ENCODE measurements at places on chromosomes 16 and 17. TPM values are rescaled to one million over a fixed set of nuclear protein-coding genes. Genes with fewer than 3 reads are reported as not detected.

GRCh38 chr17:31789707-31790505 lies 69.1 kb downstream of the COPRS start:
- DNase-seq: no peak
- no peaks in the 10 kb centered on the region for H3K27me3 ChIP-seq
- H3K4me3 ChIP-seq: no peak overlapping the region
- H3K4me1 ChIP-seq: no peaks in the 10 kb centered on the region

DNA sequence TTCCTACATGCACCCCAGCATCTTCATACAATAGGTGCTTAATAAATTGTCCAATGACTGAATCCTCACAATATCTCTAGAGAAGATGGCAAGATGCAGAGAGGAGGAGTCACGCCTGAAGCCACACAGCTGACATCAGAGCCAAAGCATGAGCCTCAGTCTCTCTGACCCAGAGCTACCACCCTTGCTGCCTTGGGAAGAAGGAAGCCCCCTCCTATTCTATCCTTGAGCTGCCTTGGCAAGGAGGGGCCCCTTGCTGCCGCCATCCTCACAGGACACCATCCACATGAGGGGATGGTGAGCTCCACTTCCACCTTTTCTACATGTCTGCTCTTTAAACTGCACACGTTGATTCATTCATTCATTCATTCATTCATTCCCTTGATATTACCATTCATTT lies 37.0 kb upstream of the C16orf78 start:
- no peak for DNase-seq
- no peaks in the 10 kb centered on the region for H3K27me3 ChIP-seq
- no peaks in the 10 kb centered on the region for H3K4me1 ChIP-seq
- no peak overlapping the region for H3K4me3 ChIP-seq

DNA sequence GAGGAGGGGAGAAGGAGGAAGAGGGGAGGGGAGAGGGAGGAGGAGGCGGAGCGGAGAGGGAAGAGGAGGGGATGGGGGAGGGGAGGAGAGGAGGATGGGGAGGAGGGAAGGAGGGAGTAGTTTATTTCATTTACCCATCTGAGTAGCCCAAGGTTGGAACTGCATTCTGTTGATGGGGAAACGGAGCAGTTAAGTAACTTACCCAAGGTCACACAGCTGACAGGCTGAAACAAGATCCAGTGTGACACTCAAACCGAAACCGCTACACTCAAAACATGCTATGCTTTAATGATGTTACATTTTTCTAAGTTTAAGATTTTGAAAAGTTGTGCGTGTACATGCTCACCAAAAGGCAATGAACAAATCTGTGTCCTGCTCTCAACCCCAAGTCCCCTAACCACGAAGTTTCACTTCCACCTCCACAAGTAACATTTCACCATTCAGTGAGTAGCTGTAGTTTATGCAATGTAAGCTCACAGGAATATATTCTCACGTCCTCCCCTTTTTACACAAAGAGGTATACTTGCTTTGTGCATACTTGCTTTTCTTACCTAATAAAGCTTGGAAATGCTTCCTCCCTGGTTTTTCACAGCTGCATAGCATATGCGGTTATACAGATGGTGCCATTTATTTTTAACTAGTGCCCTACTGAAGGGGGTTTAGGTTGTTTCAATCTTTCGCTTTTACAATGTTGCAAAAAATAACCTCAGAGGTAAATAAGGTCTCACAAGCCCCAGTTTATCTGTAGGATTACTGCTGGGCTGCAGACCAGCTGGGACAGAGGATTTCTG lies 275.3 kb downstream of the PARN start:
- H3K4me1 ChIP-seq: peaks cover 6% of the 10 kb centered on the region
- no peaks in the 10 kb centered on the region for H3K27me3 ChIP-seq

DNA sequence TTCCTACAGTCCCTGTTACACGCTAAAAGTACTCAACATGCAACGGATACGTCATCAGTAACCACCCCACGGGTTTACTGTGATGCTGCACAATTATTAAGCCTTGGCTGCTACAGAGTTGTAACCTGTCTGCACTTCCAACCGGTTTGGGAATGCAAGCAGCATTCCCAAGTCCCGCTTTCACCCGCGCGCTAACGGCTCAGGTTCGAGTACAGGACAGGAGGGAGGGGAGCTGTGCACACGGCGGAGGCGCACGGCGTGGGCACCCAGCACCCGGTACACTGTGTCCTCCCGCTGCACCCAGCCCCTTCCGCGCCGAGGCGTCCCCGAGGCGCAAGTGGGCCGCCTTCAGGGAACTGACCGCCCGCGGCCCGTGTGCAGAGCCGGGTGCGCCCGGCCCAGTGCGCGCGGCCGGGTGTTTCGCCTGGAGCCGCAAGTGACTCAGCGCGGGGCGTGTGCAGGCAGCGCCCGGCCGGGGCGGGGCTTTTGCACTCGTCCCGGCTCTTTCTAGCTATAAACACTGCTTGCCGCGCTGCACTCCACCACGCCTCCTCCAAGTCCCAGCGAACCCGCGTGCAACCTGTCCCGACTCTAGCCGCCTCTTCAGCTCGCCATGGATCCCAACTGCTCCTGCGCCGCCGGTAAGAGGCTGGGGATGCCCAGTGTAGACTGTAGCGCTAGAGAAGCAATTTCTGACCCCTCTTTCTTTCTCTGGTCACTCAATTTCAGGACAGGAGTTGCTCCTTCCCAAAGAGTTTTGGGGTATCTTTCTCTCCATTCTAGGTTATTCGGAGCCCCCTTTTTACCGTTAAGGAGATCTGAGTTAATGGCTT lies at the start of gene MT2A:
MT2A (plus strand) TSS at position 542 of the 833 bp plus-strand sequence; CDS start at position 614, 72 bp downstream.
- H3K4me1 ChIP-seq: peaks cover 22% of the 10 kb centered on the region
- peak within 1 kb of the TSS; percentile 51 for H3K4me3 ChIP-seq
- H3K36me3 ChIP-seq: no peaks in the 10 kb centered on the region
- DNase-seq: peak; percentile 93

DNA sequence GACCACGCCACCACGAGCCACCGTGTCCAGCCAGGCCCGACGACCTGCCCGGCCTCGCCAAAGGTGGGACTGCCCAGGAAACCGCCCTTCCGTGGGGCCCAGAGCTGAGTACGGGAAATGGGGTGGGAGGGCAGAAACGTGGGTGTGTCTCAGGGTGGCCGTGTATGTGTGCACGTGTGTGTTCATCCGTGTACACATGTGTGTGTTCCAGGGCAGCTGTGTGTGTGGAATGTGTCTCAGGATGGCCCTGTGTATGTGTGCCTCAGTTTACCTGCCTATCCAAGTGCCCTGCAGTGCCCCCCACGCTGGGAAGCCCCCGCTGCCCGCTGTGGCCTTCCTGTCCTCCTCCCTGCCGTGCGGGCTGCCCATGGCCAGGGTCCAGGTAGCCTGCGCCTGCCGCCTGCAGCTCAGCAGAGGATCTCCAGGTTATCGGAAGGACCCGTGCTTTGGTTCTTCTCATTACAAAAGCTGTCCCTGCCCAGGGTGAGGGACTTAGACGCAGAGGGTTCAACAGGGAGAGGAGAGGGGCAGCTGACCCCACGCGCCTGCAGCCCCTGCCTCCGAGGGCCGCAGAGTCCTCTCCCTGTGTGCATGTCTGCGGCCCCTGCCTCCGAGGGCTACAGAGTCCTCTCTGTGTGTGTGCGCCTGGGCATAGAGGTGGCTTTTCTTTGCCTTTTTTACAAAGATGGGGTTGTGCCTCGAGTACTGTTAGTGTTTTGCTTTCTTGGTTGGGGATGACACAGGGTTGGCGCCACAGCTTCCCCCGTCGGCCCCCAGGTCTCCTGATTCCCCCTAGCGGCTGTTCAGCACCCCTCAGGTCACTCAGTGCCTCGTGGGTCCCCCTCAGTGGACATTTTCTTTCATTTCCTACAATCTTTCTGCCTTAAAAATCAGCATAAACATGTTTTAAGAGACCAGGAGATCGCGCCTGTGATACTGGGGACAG lies 23.6 kb downstream of the ZNF469 start:
- peak; percentile 43 for DNase-seq
- H3K4me3 ChIP-seq: no peak overlapping the region
- H3K27ac ChIP-seq: no peak overlapping the region
- no peaks in the 10 kb centered on the region for H3K4me1 ChIP-seq

Gene PRAC2
- not detected for total RNA-seq

Gene MT1H
- total RNA-seq: 54.5 TPM

Gene TRIM47
- total RNA-seq: 9.9 TPM

Gene NGFR
- total RNA-seq: 6.8 TPM

GRCh38 chr17:35816723-35817122 lies 7.4 kb downstream of the TAF15 start:
- no peak overlapping the region for H3K27ac ChIP-seq
- H3K36me3 ChIP-seq: peaks cover 48% of the 10 kb centered on the region
- H3K4me1 ChIP-seq: 0 out of 2 replicates have a peak, but pooled peaks cover 3% of the 10 kb centered on the region
- H3K27me3 ChIP-seq: no peaks in the 10 kb centered on the region
- DNase-seq: no peak
- no peak overlapping the region for H3K4me3 ChIP-seq

DNA sequence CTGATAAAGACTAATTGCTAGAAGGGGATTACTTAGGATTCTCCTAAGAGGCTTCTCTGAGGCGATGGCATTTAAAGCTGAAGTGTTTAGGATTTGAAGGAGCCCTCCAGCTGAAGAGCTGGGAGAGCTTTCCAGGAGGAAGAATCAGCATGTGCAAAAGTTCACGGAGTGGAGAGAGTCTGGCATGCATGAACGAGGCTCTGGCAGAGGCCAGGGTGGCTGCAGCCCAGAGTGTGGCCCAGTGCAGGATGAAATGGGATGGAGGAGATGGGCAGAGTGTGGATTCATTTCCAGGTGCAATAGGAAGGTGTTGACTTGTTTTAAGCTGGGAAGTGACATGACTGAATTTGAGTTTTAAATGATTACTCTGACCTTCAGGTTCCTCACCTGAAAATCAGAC lies 249.0 kb upstream of the CCL2 start:
- H3K27ac ChIP-seq: no peak overlapping the region
- no peaks in the 10 kb centered on the region for H3K36me3 ChIP-seq
- no peaks in the 10 kb centered on the region for H3K27me3 ChIP-seq
- no peak for DNase-seq
- no peak overlapping the region for H3K4me3 ChIP-seq

Gene ACADVL
- 152 TPM for total RNA-seq

DNA sequence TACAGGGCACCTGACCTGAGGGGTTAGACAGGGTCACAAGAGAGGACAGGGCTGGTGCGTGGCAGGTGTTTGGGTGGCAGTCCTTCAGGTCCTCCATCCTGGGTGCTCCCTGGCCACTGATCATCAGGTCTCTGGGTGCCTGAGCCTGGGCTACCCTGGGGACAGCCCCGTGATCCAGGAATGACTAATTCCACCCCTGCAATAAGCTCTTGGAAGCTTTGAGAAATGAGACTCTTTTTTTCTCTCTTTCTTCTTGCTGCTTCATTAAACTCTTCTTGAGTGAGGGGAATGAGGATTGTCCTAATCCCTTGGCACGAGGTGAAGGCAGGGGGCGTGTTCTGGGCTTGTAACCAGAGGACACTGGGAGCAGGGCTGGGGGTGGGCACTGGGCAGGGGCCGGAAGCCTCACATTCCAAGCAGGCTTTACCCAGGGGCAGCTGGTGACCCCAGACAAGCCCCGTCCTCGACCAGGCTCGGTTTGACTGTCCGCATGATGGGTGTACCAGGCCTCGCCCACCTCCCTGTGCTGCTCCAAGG lies 21.4 kb upstream of the SPNS2 start:
- no peak for DNase-seq
- no peaks in the 10 kb centered on the region for H3K4me1 ChIP-seq
- H3K4me3 ChIP-seq: no peak overlapping the region
- H3K27ac ChIP-seq: no peak overlapping the region

Gene ARHGAP23
- total RNA-seq: 150 TPM

DNA sequence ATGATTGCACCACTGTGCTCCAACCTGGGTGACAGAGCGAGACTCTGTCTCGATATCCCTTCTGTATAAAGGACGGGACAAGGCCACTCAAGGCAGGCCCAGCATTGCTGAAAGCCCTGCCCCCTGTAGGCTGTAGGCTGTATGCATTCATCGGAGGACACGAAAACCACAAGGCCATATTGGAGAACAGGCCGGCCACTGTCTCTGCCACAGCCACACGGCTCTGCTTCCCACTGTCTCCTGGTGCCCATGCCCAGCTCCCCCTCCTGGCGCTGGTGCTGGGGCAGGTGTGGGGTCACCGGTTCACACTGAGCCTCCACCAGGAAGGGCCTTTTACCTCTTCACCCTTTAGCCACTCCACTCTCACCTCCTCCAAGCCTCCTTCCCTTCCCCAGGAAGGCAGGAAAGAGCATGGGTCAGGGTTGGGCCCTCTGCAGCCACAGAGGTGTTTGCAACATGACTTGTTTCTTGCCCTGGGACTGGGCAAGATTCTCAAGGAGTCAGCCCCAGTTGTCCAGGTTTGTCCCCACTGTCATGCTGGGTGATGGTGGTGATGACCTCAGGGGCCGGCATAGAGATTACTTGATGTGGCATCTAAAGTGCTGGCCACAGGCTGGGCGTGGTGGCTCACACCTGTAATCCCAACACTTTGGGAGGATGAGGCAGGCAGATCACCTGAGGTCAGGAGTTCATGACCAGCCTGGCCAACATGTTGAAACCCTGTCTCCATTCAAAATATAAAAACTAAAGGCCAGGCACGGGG lies 5.3 kb upstream of the NTN3 start:
- H3K27me3 ChIP-seq: peaks cover 30% of the 10 kb centered on the region
- DNase-seq: peak; percentile 75
- H3K27ac ChIP-seq: no peak overlapping the region
- no peak overlapping the region for H3K4me3 ChIP-seq
- peaks cover 17% of the 10 kb centered on the region for H3K4me1 ChIP-seq

Gene TPSG1
- total RNA-seq: not detected

DNA sequence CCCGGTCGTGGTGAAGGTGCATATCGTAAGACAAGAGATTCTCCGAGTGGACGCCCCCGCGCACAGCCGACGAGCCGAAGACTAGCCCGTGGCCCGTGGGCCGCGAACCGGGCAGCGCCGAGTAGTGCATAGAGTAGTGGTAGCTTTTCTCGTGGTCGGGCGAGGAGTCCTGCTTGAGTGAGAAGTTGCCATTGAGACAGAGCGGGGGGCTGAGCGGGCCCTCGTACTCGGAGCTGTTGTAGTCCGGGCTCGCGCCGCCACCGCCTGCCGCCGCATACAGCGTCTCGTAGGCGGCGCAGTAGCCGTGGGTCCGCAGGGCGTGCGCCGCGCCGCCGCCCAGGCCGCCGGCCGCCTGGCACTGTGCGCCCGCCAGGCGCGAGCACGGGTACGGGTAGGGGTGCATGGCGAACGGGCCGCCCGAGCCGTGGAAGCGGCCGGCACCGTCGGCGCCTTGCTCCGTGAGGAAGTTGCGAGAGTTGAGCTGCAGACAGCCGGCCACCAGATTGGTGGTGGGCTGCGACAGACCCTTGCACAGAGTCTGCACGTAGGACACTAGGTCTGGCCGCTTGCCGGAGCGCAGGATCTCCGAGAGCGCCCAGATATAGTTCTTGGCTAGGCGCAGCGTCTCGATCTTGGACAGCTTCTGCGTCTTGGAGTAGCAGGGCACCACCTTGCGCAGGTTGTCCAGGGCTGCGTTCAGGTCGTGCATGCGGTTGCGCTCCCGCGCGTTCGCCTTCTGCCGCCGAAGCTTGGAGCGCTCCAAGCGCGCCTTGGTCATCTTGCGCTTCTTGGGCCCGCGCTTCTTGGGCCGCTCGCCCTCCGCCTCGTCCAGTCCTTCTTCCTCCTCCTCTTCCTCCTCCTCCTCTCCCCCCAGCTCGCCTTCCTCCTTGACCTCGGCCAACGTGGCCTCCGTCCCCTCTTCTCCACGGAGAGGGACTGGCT lies 2.0 kb downstream of the NEUROD2 start:
- H3K27me3 ChIP-seq: peaks cover 100% of the 10 kb centered on the region
- H3K4me3 ChIP-seq: peak overlapping the region; percentile 66
- peak; percentile 77 for DNase-seq
- peaks cover 45% of the 10 kb centered on the region for H3K4me1 ChIP-seq
- no peak overlapping the region for H3K27ac ChIP-seq

Gene ATP2A1
- 0.73 TPM for total RNA-seq

All from GM23338 (cell line).